PC-9 (cell line): ENCODE measurements at places on chromosomes 2 and 18. TPM values are rescaled to one million over a fixed set of nuclear protein-coding genes. Genes with fewer than 3 reads are reported as not detected.
A peak's percentile ranks its signal among the peaks of the same experiment; 100 is the strongest.

GRCh38 chr2:128444816-128445522 is 126.3 kb upstream of the HS6ST1 start:
- no peak for DNase-seq
- H3K27ac ChIP-seq, result no peak overlapping the region
- H3K36me3 ChIP-seq, result no peaks in the 10 kb centered on the region
- no peaks in the 10 kb centered on the region for H3K27me3 ChIP-seq

- peaks cover 8% of the 10 kb centered on the region; the same call in 1 of the 2 replicates for H3K36me3 ChIP-seq
- peaks cover 63% of the 10 kb centered on the region for H3K4me1 ChIP-seq
- H3K27me3 ChIP-seq, result no peaks in the 10 kb centered on the region
- no peak overlapping the region; the same call in 1 of the 2 replicates for H3K4me3 ChIP-seq
- peak; percentile 76 for DNase-seq
These were observed 5.1 kb downstream of the SLC35F6 start for GRCh38 chr2:26769089-26769761.

- H3K27ac ChIP-seq, result no peak overlapping the region
- H3K4me1 ChIP-seq, result no peaks in the 10 kb centered on the region
- no peaks in the 10 kb centered on the region for H3K36me3 ChIP-seq
- H3K27me3 ChIP-seq, result no peaks in the 10 kb centered on the region
- no peak for DNase-seq
These were observed 162.7 kb downstream of the KLHL29 start for GRCh38 chr2:23547725-23548124.

The MMADHC gene
- total RNA-seq, result 112 and 135 TPM in 2 replicates

The MOCOS gene
- total RNA-seq, result 22.7 and 30.4 TPM in 2 replicates

The MOGAT1 gene
- total RNA-seq, result 0.35 and 0.65 TPM in 2 replicates

The PLCL1 gene
- not detected in 2 replicates for total RNA-seq

GRCh38 chr2:96913117-96913397 is 43.2 kb upstream of the SEMA4C start:
- no peaks in the 10 kb centered on the region for H3K36me3 ChIP-seq
- H3K27me3 ChIP-seq, result no peaks in the 10 kb centered on the region; the same call in 1 of the 2 replicates
- H3K4me3 ChIP-seq, result no peak overlapping the region
- DNase-seq, result no peak
- no peak overlapping the region for H3K27ac ChIP-seq

The CTLA4 gene
- total RNA-seq, result not detected in 2 replicates

GRCh38 chr2:112880696-112881095 is 30.3 kb upstream of the IL37 start:
- no peaks in the 10 kb centered on the region for H3K27me3 ChIP-seq
- DNase-seq, result no peak
- H3K36me3 ChIP-seq, result no peaks in the 10 kb centered on the region
- H3K27ac ChIP-seq, result no peak overlapping the region
- peaks cover 31% of the 10 kb centered on the region for H3K4me1 ChIP-seq

DNA sequence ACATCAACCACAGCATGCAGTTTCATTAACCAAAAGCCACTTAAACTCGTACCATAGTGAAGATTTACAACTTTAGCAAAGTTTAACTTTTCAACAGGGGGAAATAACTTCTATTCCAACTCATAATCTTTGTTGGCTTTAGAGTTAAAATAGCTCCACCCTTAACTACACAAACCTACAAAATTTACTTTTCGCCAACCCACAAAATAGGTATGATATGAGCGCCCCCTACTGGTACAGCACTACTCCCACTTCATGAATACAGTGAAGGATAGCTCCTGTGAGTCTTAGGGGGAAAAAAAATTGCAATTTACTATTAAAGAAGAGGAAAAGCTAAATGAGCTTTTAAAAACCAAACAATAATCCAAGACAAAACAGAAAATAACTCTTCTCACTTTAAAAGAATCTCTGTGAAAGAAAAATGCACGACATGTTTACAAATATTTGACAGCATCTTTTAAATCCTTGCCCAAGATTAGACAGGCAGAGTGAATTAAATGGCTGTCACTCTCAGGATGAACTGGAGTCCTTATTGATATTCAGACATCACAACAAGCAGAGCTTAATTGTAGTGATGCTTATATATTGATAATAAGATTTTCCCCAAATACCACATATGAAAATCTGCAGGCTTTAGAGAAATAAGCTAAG is 32.2 kb downstream of the TMEFF2 start:
- no peaks in the 10 kb centered on the region for H3K36me3 ChIP-seq
- H3K4me1 ChIP-seq, result no peaks in the 10 kb centered on the region
- DNase-seq, result peak; percentile 31
- H3K27me3 ChIP-seq, result no peaks in the 10 kb centered on the region
- no peak overlapping the region for H3K27ac ChIP-seq

DNA sequence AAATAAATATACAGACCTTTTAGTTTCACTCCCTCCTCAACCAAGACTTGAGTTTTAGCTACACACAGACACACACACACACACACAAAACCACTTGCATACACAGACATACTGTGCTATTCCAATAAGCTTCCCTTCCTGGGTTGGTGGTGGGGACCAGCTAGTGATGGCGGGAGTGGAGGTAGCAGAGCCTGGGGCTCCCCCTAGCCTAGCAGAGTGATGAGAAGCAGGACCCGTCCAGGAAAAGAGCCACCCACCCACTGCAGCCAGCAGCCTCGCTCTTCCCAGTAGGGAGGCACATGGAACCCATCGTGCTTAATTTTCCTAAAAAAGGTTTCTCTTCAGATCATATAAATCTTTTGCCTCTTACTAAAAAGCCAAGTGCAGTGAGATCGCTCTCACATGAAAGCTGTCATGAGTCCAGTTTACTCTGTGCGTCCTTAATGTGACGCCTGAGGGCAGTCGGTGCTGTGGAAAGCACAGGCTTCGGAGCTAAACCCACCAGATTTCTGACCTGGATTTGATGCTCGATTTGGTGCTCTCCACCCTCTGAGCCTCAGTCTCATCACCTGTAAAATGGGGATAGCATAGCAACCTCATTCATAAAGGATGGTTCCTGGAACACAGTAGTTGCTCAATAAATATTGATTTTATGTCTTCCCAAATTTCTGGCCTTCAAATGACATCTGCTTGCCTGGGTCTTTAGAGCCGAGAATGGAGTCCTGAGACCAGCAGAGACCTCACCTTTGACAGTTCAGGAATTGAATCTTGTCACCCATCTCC is 60.1 kb upstream of the YWHAQ start:
- H3K36me3 ChIP-seq, result no peaks in the 10 kb centered on the region
- no peaks in the 10 kb centered on the region for H3K27me3 ChIP-seq
- H3K27ac ChIP-seq, result no peak overlapping the region
- no peaks in the 10 kb centered on the region for H3K4me1 ChIP-seq
- no peak for DNase-seq
- no peak overlapping the region for H3K4me3 ChIP-seq

- H3K27ac ChIP-seq, result no peak overlapping the region
- H3K4me1 ChIP-seq, result no peaks in the 10 kb centered on the region
- H3K27me3 ChIP-seq, result no peaks in the 10 kb centered on the region
- no peaks in the 10 kb centered on the region for H3K36me3 ChIP-seq
- no peak overlapping the region for H3K4me3 ChIP-seq
These were observed 169.4 kb downstream of the SMAD7 start for GRCh38 chr18:48781163-48781987.

DNA sequence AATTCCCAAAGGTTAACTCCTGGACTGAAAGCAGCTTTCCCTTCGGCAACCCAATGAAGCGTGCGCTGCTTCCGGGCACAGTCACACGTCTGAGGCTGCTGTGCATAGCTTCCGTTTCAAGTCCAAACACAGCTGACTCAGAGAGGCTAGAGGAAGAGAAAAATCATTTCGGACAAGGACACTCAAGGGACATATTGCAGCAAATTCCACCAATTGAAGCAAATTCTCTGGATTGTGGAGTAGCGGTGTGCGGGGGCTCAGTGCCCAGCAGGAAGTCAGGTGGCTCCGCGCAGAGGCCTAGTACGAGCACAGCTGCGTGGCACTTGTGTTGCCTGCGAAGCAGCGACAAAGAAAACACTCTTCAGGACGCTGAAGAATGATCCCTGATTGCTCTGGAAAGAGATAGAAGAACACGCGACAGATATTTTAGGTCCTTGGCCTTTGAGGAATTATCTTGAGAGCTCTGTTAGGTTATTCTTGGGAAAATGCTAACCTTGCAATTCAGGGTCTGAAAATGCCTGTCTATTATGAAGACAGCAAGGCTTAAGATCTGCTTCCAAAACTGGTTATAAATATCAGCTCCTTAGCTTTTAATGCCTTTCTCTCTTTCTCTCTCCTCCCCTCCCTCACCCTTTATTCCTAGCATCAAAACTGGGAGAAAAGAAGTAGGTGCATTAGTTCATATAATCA is 352.6 kb upstream of the DLGAP1 start:
- H3K36me3 ChIP-seq, result no peaks in the 10 kb centered on the region
- no peak overlapping the region for H3K4me3 ChIP-seq
- H3K4me1 ChIP-seq, result no peaks in the 10 kb centered on the region
- H3K27ac ChIP-seq, result no peak overlapping the region
- no peaks in the 10 kb centered on the region for H3K27me3 ChIP-seq

GRCh38 chr2:172357442-172357841 is 69.9 kb upstream of the ITGA6 start:
- no peaks in the 10 kb centered on the region for H3K4me1 ChIP-seq
- no peak overlapping the region for H3K4me3 ChIP-seq
- H3K36me3 ChIP-seq, result no peaks in the 10 kb centered on the region
- no peaks in the 10 kb centered on the region for H3K27me3 ChIP-seq
- no peak overlapping the region for H3K27ac ChIP-seq

DNA sequence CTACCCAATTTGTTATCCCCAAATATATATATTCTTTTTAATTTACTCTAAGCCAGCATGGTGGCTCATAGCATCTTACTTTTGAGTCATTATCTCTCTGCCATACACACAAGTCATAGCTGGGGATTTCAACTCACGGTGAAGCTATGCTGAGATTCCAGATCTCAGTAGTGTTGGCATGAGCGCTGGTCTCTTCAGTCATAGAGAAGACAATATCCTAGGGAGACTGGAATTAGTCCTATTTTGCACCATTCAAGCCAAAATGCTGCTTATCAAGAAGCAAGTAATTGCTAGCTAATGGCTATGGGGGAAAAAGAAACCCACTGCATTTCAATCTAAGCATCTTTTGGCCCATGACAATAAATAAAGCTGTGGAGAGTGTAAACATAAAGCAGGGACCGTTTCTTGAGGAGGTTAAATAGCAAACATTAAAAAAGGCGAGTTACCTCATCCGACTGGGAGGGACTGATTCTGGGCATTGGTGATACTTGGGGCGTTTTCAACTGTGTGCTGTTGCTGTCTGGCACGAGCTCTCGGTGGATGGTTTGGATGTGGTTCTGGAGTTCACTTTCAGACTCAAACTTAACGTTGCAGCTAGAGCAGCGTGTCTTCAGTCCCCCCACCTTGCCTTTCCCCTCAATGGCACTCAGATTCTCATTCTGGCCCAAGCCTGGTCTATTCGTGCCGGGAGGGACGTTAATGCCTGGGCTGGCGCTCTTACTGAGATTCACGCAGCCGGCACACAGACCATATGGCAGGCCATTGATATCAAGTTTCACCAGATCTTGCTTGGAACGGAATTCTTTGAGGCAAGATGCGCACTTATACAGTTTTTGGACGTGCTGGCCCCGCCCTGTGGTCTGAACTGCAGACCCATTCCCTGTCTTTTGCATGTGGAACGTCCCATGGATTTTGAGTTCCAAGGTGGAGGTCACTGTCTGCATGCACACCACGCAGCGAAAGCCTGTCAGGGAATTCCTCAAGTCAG is 127.8 kb downstream of the ZNF521 start:
- no peak for DNase-seq
- H3K4me3 ChIP-seq, result no peak overlapping the region
- H3K27me3 ChIP-seq, result peaks cover 6% of the 10 kb centered on the region
- H3K36me3 ChIP-seq, result no peaks in the 10 kb centered on the region

DNA sequence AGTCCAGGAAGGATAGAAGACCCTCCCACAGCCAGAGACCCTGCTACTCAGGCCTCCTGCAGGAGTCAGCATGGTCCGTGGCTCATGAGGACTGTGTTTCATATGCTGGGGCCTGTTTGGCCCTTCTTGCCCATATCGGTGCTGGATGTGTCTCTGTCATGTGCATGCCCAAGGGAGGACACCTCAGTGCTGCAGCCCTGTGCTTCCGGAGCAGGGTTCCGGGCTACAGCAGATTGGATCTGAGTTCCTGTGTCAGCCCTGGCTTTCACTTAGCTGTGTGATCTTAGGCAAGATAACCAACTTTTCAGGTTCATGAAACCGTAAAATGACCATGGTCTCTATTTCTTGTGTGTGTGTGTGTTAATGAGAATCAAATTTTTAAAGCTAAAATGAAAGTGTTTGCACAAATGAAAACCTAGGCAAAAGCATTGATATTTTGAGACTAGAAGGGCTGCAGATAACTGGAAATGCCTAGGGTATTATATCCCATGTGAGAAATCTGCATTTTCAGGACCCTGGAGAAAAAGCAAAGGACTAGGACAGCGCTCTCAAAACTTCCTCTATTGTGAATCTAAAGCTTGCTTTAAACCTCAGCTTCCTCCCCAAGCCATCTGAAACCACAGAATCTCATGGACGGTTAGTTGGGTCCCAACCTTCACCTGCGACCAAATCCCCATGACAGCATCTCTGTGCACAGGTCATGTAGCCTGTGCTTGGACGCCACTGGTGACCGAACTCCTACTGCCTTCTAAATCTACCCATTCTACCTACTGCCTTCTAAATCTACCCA is 58.8 kb upstream of the CAPN13 start:
- H3K27me3 ChIP-seq, result no peaks in the 10 kb centered on the region
- peaks cover 15% of the 10 kb centered on the region for H3K4me1 ChIP-seq
- no peak for DNase-seq
- H3K36me3 ChIP-seq, result no peaks in the 10 kb centered on the region
- H3K4me3 ChIP-seq, result no peak overlapping the region
- no peak overlapping the region for H3K27ac ChIP-seq

The CCDC68 gene
- total RNA-seq, result 2.7 and 2.9 TPM in 2 replicates

DNA sequence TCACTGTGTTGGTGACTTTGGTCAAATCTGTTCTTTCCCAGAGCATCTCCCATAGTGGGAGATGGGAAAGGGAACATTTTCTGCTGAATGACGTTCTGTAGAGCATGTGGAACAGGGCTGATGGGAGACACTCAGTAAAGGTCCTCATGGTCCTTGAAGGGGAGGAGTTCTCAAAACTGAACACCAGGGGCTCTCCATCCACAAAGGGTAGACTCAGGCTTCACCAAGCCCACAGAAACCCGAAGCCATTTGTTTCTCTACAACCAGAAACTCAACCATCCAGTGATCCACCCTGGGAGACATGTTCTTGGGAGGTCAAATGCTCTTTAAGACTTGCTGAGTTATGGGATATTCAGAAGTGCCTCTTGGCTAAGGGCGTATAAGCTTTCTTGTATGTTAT is 131.8 kb downstream of the ACOXL start:
- H3K27ac ChIP-seq, result no peak overlapping the region
- 0 out of 2 replicates have a peak, but pooled peaks cover 4% of the 10 kb centered on the region for H3K4me1 ChIP-seq
- no peak overlapping the region for H3K4me3 ChIP-seq
- H3K27me3 ChIP-seq, result no peaks in the 10 kb centered on the region

The SERPINE2 gene
- 110 and 155 TPM in 2 replicates for total RNA-seq

DNA sequence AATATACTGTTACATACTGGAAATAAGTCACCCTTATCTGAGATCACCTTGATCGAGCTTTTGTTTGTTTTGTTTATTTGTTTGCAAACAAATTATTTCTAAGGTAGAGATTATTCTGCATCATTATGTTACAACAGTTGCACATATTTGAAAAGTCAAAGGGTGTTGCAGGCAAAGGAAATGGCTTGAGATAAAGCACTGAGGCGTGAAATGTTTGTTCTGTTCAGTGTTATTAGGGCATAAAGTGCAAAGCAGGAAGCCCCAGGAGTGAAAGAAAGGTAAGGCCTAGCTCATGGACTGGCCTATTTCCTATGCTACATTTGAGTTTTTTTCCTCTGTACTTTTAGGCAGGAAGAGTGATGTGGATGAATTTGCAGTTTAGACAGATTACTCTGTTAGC is 1815.6 kb upstream of the LRRTM1 start:
- DNase-seq, result no peak
- H3K27me3 ChIP-seq, result no peaks in the 10 kb centered on the region
- H3K36me3 ChIP-seq, result no peaks in the 10 kb centered on the region
- no peaks in the 10 kb centered on the region for H3K4me1 ChIP-seq
- no peak overlapping the region for H3K27ac ChIP-seq

GRCh38 chr2:148658807-148659722 is 14.5 kb downstream of the EPC2 start:
- H3K4me3 ChIP-seq, result no peak overlapping the region
- peaks cover 19% of the 10 kb centered on the region for H3K4me1 ChIP-seq
- no peaks in the 10 kb centered on the region for H3K27me3 ChIP-seq
